ENCODE measurements at places on chromosomes 3 and 15.
A peak's percentile ranks its signal among the peaks of the same experiment; 100 is the strongest.

GRCh38 chr15:40104865-40105516, 3.7 kb downstream of the BMF start:
- peak; percentile 78 for DNase-seq

GRCh38 chr3:138036572-138036971, 26.6 kb downstream of the CLDN18 start:
- no peak for DNase-seq

DNA sequence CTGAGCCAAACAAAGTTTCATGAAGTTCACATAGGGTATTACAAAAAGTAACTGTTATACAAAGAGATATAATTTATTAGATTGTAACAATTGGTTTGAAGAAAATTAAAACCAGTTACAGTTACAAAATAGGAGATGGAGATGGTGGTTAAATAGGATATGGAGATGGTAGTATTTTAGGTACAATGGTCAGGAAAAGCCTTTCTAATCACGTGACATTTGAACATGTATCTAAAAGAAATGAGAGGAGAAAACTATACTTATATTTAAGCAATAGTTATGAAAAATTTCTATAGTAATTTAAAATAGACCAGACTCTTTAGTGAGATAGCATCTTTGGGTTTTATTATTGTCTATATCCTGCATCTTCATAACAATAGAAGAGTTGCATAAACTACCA, 312.9 kb downstream of the RBMS3 start:
- DNase-seq, result no peak

DNA sequence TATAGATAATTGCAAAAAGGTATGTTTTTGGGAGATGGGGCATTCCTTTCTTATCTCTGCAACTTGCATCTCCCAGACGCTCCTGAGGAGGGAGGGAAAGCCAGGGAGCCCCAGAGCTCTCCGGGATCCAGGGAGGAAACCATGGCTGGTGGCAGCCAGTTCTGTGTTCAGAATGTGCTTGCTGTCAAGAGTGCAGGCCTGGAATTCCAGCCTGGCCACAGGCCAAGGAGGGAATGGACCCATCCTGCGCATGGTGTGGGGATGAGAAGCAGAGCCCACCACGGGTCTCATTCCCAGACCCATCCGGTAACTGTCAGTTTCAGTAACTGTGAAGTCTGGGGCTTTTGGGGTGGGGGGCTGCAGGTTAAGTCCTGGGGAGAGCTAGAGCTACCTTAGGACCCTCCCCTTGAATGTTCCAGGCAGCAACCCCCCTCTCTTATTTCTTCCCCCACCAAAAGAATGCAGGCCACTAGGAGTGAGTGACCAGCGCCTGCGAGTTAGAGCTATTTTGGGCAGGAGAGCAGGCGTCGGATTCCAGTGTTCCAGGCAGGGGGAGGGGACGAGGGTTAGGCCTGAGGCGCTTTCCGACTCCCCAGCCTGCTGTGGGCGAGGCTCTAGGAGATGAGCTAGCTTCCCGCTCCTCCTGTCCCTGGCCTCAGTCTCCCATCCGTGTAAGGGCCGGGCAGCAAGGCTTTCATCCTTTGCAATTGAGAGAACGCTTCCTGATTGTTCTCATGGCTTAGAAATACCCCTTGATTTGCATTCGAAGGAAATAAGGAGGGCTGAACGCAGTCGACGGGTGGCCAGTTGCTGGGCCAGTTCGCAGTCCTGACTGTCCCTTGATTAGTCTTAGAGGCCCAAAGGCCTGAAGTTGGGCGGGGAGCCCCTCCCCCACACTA, 781 bp upstream of the DAG1 start:
- no peak for DNase-seq

DNA sequence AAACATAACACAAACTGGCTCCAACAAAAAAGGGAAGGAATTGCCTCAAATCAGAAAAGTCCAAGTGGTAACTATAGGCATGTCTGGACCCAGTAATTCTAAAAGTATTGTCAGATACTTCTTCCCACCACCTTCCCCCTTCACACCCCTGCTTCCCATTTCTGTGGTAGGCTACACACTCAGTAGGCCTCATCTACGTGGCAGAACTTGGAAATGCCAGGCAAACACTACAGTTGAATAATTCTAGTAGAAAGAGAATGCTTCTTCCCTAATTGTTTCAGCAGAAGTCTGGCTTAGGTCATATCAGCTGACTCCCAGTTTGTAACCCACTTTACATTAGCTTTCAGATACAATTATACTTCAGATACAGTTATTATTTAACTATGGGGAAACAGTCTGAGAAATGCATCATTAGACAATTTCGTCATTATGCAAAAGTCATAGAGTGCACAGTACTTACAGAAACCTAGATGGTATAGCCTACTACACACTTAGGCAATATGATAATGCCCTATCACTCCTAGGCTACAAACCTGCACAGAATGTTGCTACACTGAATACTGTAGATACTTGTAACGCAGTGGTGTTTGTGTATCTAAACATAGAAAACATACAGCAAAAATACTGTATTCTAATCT, 6.4 kb downstream of the SETMAR start:
- no peak for DNase-seq

- no peak for DNase-seq
Measured at GRCh38 chr3:136291302-136291701, 41.2 kb downstream of the PCCB start.

GRCh38 chr15:70140543-70141375, 43.0 kb upstream of the TLE3 start:
- peak; percentile 40 for DNase-seq

DNA sequence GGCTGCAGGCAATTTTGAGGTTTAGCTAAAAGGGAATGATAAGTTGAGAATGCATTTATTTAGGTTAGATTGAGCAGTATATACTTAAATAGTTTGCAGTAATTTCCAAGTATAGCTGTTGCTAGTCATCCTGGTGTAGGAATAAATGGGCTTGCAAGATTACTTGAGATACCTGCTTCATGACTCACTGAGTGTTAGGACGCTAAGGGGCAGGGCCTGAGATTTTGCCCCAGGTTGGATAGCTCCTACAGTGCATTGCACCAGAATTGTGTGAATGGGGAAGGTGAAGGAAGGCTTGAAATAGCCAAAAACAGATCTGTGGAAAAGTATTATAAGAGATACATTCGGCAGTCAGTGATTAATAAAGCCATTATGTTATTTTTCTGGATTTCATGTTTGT, 72.8 kb downstream of the KCNH8 start:
- no peak for DNase-seq

DNA sequence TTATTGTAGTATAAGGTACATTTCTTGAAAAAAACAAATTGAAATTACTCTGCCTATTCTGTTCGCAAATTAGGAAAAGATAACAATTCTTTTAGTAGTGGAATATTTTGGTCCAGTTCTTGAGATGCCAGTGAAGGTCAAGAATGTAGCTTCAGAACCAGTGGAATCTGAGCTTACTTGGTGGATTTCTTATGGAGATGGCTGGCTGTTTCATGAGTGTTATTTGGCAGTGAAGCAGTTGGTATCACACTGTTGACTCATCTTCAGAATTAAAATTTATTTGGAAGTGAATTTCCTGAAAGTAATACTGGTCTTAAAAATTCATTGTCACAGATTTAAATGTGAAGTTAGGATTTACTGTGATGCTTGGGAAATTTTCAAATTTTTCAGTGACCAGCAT, 19.1 kb downstream of the RNF13 start:
- DNase-seq, result no peak

DNA sequence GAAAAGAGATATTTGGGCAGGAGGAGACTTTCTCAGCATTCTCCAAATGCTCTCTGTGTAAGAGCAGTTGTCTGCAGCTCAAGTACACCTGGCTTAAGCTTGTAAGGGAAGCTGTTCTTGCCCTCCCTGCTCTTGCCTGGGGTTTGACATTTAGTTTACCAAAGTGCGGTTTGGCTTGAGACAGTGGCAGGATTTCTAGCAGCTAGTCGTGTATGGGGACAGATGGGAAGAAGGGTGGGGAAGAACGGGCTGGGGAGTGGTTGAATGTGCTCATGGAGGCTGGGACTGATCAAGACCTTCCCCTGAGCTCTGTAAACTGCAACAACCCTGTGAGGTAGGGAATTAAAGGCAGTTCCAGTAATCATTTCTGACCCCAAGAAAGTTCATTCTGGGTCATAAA, 39.8 kb downstream of the SQOR start:
- DNase-seq, result no peak

DNA sequence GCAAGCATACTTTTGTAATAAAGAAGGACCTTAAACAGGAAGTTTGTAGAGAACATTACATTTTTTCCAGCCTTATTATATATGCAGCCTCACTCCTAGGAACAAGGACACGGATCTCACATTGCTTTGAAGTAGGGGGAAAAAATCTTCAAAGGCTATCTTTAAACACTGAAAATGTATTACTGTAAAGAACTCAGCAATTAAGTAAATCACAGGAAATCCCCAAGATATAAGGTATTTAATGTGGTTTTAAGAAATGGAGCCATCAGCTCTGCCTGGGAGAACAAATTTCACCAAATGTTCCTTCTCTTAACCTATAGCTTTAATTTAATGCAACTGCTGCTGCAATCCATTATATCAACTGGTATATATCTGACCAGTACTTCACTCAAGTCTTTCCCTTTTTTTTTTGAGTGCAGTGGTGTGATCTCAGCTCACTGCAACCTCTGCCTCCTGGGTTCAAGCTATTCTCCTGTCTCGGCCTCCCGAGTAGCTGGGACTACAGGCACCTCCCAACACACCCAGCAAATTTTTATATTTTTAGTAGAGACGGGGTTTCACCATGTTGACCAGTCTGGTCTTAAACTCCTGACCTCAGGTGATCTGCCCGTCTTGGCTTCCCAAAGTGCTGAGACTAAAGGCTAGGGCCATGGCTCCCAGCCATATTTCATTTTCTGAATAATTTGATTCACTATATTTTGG, 2.8 kb downstream of the BTLA start:
- no peak for DNase-seq

GRCh38 chr3:45807681-45808540, 11.6 kb upstream of the SLC6A20 start:
- no peak for DNase-seq

GRCh38 chr3:2096216-2096615, 2.5 kb upstream of the CNTN4 start:
- DNase-seq, result no peak

DNA sequence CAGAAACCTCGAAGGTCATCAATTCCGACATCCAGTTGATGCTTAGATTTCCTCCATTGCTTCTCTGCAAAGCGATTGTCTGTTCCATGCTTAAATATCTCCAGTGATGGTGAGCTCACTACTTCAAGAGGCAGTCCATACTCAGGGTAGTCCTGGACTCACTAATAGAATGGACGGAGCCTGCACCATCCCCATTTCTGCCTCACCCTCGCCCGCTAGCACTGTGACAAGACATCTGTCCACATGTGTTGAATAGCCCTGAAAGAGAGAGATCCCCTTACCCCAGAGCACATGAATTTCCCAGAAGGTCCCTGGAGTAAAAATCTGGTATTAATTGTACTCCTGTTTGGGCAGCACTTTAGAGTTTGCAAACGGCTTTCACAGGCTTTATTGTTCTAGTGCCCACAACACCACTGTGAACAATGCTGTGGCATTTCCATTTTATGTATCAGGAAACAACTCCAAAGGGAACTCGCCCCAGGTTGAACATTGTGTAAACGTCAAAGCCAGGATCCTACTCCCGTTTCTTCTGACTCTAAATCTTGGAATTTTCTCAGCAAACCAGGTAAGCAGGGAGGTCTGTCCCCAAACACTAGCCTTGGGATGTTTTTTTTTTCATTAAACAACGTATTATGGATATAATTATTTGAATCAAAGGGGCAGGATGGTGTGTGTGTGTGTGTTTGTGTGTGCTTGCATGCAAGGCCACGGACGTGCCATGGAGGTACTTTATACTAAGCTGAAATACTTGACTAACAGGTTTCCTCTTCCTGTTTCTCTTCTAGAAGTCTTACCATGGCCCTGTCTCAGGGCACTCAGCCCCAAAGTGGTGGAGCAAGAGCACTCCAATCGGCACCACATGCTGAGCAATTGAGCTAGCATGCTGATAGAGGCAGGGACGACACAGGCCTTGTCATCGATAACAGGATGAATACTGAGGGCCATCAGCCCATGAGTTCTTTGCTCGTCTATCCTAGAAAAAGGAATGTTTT, 198.3 kb downstream of the OPA1 start:
- DNase-seq, result no peak

DNA sequence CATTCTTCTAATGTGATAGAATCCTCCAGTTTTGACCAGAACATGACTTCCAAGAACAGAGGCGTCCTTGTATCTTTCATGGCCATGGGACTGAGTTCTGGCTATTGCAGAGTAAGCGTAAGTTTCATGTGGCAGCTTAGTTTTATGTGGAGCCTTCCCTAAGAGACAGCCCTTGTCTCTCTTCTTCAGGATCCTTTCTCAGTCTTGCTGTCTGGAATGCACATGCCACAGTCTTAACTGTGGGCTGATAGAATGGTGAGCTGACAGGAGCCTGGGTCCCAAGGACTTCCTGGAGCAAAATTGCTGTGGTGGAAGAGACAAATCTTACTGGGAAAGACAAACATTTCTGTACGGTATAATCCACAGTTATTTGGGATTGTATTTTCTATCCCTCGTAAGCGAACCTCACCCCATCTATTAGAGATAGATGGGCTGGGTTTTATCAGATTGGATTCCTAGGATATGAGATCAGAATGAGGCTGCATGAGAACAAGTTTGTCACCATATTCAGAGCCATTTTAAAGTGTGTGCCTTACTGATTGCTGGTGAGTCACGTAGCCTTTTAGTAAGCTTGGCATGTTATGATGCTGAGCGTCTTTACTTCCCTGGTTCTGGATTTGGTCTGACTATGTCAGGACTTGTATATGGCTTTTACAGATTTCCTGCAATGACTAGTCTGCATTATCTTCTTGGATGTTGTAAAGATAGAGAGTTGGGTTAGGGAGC, 32.8 kb downstream of the CDIN1 start:
- no peak for DNase-seq

- no peak for DNase-seq
Measured at GRCh38 chr3:16841041-16841753, 43.6 kb upstream of the PLCL2 start.

DNA sequence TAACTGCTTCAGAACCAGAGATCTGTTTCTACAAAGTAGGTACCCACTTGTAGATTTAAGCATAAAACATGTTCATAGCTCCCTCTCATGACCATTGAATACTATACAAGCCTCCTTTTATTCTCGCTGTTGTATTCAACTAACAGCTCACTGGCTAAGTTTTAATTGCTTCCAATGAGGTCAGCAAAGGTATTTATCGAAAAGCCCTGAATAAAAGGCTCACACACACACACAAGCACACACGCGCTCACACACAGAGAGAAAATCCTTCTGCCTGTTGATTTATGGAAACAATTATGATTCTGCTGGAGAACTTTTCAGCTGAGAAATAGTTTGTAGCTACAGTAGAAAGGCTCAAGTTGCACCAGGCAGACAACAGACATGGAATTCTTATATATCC, at the start of gene FGF7:
TSS of gene FGF7 (plus strand) at position 222 of the 400 bp plus-strand sequence. CDS start 1,056 bp downstream, outside the sequence.
- no peak for DNase-seq

- no peak for DNase-seq
Measured at GRCh38 chr15:59303633-59304032, 69.0 kb downstream of the MYO1E start.

DNA sequence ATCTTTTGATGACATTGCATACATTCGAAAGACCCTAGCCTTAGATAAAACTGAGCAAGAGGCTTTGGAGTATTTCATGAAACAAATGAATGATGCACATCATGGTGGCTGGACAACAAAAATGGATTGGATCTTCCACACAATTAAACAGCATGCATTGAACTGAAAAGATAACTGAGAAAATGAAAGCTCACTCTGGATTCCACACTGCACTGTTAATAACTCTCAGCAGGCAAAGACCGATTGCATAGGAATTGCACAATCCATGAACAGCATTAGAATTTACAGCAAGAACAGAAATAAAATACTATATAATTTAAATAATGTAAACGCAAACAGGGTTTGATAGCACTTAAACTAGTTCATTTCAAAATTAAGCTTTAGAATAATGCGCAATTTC, 16.7 kb downstream of the KCNMB3 start:
- DNase-seq, result no peak

Measured in activated CD4-positive, alpha-beta T cell treated with anti-CD3 and anti-CD28 coated beads, Interleukin-2, amount 10 ng/mL, durations not matched to agents 7 days and 5 days (primary cell).